HAP-1 (cell line): ENCODE measurements at places on chromosomes 2 and 18.

- no peak for DNase-seq
These were observed 229.9 kb downstream of the TFCP2L1 start for GRCh38 chr2:121055088-121055487.

DNA sequence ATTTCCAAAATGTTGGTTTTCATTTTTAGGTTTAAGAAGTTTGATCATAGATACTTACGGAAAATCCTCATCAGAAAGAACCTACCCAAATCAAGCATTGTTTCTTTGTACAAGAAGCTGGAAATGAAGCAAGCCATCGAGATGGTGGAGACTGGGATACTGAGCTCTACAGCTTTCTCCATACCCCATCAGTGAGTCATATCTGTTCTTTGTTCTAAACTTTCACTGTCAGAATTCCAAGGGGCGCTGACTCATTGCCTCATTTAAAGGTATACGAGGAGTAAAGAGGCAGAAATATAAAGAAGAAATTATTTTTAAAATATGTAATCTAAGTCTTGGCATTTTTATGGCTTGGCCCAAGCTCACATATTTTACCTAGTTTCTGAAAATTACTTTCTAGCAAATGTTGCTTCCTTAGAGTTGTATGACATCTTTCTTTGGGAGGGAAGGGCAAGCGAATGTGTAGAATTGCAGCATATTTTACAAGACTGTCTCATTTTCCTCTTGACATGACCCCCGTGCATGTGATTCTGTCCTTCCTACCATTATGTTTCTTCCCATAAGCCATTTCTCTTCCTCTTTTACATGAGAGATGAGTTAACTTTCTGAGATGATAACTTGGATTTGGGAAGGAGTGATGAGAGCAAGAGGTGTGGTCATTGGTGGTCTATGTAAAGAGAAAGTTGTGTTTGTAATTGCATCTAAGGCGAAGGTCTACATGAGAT, 41.2 kb downstream of the SLC9A4 start:
- DNase-seq: no peak

- no peak for DNase-seq
These were observed 129.2 kb upstream of the ERBB4 start for GRCh38 chr2:212667751-212668316.

- DNase-seq: no peak
These were observed 98.9 kb upstream of the CYP1B1 start for GRCh38 chr2:38174646-38175423.

DNA sequence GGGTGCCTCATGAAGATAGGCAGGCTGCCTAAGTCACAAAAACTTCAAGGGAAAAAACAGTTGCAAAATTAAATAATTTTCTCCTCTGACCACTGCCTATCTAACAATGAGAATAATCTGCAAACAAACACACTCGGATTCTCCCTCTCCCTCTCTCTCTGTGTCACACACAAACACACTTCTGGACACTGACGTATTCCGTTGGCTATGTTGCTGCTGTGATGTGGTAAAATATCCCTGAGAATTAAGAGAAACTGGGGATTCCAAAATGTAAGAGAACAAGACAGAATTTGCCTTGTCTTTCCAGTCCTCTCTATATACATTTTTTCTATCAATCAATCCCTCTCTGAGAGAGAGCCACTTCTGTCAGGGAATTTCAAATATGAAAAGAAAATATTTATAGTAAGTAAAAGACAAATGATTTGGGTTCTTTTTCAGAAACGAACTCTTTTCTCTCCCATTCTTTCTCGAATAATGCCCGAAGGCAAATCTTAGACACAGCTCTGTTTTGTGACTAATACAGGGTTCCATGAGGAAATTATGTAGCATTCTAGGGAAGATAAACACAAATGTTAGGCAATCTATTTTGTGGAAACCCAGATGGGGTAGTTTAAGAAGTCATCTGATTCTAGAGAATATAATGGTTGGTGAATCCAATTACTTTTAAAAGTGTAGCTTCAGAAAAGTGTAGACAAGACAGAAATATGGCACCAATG, 310.3 kb upstream of the CYP26B1 start:
- DNase-seq: peak; percentile 54

DNA sequence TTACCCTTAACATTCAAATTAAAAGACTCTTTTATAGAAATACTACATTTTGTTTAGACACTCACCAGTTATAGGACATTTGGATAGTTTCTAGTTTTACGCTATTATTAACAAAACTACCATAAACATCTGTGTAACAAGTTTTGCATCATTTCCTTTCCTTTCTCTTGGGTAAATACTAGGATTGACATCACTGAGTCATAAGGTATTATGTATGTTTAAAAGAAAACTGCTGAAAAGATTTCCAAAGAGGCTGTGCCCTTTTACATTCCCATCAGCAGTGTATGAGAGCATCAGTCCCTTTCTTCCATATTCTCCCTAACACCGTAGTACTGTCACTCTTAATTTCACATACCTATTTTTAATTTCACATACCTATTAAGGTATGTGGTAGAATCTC, 130.6 kb downstream of the USP34 start:
- DNase-seq: no peak

GRCh38 chr2:234823196-234823876, 128.5 kb upstream of the SH3BP4 start:
- no peak for DNase-seq
